ENCODE measurements at places on chromosomes 16 and 17. TPM values are rescaled to one million over a fixed set of nuclear protein-coding genes. Genes with fewer than 3 reads are reported as not detected.
A peak's percentile ranks its signal among the peaks of the same experiment; 100 is the strongest.

DNA sequence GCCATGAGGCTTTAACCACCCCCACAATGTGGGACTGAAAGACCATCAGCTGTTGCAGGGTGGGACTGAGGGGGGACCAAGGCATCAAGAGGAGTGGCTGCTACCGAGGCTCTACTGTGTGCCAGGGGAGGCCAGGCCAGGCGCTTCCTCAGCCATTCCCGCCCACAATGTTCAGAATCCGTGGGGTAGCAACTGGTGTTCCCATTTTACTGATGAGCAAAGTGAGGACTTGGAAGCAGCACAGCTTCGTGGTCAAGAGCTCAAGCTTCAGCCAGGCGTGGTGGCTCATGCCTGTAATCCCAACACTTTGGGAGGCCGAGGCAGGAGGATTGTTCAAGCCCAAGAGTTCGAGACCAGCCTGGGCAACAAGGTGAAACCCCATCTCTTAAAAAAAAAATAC lies 65.9 kb downstream of the SCNN1B start:
- H3K27ac ChIP-seq, result no peak overlapping the region
- no peak overlapping the region for H3K4me3 ChIP-seq
- H3K27me3 ChIP-seq, result no peaks in the 10 kb centered on the region
- H3K36me3 ChIP-seq, result no peaks in the 10 kb centered on the region
- no peak for DNase-seq

DNA sequence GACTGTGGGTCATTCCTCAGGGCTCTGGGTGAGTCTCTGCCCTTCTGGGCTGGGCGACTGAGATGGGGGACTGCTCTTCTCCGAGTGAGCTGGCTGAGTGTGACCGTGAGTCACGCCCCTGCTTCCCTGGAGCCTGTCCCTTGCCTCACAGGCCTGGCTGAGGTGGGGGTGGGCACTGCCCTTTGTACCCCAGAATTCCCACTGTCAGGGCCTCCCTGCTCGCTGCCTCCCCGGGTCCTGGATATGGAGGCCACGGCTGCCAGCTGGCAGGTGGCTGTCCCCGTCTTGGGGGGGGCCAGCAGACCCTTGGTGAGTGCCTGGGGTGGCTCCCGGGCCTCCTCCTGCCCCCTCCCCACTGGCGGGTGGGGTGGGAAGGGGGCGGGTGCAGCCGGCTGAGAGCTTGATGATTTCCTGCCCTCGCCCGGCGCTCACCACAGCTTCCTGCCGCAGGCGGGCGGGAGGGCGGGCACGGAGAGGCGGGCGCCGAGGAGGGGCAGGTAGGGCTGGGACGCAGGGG lies at the start of gene LAT:
Gene LAT, plus strand, starts transcription at position 434 of the 517 bp plus-strand sequence. CDS start 366 bp downstream, outside the sequence.
- H3K4me1 ChIP-seq, result no peaks in the 10 kb centered on the region
- H3K27ac ChIP-seq, result no peak within 1 kb of the TSS
- H3K36me3 ChIP-seq, result peaks cover 6% of the 10 kb centered on the region
- no peak within 1 kb of the TSS for H3K4me3 ChIP-seq
- no peak for DNase-seq

GRCh38 chr16:58056580-58056979 lies 31.0 kb downstream of the MMP15 start:
- H3K27ac ChIP-seq, result no peak overlapping the region
- H3K27me3 ChIP-seq, result no peaks in the 10 kb centered on the region
- H3K4me1 ChIP-seq, result peaks cover 3% of the 10 kb centered on the region
- DNase-seq, result no peak
- H3K4me3 ChIP-seq, result no peak overlapping the region

DNA sequence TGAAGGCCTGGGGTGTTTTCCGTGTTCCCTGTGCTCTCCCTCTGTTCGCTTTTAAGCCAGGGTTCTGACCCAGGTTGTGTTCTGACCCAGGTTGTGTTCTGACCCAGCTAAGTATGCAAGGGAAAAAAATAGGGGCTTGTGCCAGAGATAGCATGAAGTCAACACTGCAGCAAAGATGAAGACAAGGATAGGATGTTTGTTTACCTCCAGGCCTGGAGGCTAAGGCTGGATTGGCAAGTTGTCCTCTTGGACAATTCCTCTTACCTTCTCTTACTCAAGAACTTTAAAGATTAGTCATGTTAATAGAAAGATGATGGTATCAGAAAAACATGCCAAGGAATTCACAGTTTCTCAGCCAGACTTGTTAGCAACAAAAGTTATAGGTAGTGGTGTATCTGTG lies 19.4 kb downstream of the LYRM9 start:
- H3K4me3 ChIP-seq, result no peak overlapping the region
- no peak for DNase-seq
- no peak overlapping the region for H3K27ac ChIP-seq
- H3K36me3 ChIP-seq, result no peaks in the 10 kb centered on the region
- no peaks in the 10 kb centered on the region for H3K27me3 ChIP-seq

GRCh38 chr16:88473666-88474534 lies 20.8 kb downstream of the ZFPM1 start:
- peak; percentile 81 for DNase-seq
- H3K36me3 ChIP-seq, result no peaks in the 10 kb centered on the region
- H3K27ac ChIP-seq, result peak overlapping the region; percentile 45
- H3K4me3 ChIP-seq, result no peak overlapping the region
- H3K27me3 ChIP-seq, result no peaks in the 10 kb centered on the region

- H3K4me1 ChIP-seq, result peaks cover 13% of the 10 kb centered on the region
- H3K27ac ChIP-seq, result no peak overlapping the region
- no peak overlapping the region for H3K4me3 ChIP-seq
- H3K36me3 ChIP-seq, result no peaks in the 10 kb centered on the region
- DNase-seq, result no peak
These were observed 3.6 kb upstream of the TBX21 start for GRCh38 chr17:47729476-47729875.

DNA sequence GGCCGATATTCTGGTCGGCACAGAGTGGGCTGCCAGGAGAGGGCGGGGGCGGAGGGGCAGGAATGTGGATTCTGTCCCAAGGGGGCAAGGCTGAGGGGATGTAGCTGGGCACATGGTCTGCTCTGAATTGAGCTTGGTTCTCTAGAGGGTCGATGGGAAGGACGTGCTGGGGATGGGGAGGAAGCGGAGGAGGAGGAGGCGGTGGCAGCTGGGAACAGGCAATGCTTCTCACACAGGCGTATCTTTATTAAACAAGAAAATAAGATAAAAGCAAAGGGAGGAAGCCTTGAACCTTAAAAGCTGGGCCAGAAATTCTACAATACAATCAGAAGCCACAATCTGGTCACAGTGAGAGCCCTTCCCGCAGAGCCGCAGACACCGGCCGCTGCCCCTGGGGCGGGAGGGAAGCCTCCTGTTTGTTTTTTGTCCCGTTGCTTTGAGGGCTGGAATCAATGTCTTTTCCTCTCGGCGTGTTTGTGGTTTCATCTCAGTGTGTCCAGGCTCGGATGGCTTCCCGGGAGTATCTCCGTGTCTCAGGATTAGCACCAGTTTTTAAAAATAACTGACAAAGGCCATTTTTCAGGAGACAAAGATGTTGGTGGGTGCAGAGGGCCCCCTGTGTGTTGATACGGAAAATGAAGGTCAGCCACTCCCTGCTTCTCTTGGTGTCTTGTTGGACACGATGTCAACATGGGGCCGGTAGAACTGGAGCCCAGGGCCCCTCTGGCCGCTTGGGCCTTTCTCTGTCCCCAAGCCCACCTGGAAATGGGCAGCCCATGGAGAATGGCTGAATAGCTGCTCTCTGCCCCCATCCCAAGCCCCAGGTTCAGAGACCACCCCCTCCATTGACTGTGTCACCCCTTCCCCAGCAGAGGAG lies 12.3 kb upstream of the SLC7A5 start:
- H3K4me3 ChIP-seq, result no peak overlapping the region
- H3K27me3 ChIP-seq, result no peaks in the 10 kb centered on the region
- DNase-seq, result no peak
- peaks cover 39% of the 10 kb centered on the region for H3K4me1 ChIP-seq
- no peaks in the 10 kb centered on the region for H3K36me3 ChIP-seq

DNA sequence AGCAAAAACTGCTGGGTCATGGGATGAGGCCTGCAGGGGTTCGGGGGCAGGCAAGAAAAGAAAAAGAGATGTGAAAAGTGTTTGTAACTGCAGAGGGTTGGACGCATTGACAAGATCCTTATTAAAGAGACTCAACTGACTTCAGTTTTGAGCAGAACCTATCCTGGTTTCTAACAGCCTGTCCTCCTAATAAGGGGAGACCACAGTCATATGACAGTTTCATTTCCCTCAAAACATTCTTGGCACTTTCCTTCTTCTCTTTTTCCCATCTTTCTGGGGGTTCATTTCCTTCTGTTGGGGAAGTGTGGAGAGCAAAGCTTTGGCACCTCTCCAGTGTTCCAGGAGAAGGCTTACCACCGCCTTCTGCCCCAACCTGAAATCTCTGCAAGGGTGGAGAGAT lies 118.5 kb downstream of the MAF start:
- no peak overlapping the region for H3K27ac ChIP-seq
- H3K36me3 ChIP-seq, result no peaks in the 10 kb centered on the region
- H3K4me1 ChIP-seq, result no peaks in the 10 kb centered on the region
- H3K4me3 ChIP-seq, result no peak overlapping the region
- no peaks in the 10 kb centered on the region for H3K27me3 ChIP-seq

The SAMD14 gene
- total RNA-seq, result not detected
